Gastroesophageal sphincter (tissue), 4 donors: ENCODE measurements at places on chromosomes 7 and 10. TPM values are rescaled to one million over a fixed set of nuclear protein-coding genes. Genes with fewer than 3 reads are reported as not detected.

Gene DDC
- not detected for total RNA-seq

- ATAC-seq: no peak
Observed at GRCh38 chr10:72899545-72899944, 6.0 kb downstream of the OIT3 start.

- no peak for ATAC-seq
Observed at GRCh38 chr7:8881916-8882315, 448.5 kb downstream of the NXPH1 start.

DNA sequence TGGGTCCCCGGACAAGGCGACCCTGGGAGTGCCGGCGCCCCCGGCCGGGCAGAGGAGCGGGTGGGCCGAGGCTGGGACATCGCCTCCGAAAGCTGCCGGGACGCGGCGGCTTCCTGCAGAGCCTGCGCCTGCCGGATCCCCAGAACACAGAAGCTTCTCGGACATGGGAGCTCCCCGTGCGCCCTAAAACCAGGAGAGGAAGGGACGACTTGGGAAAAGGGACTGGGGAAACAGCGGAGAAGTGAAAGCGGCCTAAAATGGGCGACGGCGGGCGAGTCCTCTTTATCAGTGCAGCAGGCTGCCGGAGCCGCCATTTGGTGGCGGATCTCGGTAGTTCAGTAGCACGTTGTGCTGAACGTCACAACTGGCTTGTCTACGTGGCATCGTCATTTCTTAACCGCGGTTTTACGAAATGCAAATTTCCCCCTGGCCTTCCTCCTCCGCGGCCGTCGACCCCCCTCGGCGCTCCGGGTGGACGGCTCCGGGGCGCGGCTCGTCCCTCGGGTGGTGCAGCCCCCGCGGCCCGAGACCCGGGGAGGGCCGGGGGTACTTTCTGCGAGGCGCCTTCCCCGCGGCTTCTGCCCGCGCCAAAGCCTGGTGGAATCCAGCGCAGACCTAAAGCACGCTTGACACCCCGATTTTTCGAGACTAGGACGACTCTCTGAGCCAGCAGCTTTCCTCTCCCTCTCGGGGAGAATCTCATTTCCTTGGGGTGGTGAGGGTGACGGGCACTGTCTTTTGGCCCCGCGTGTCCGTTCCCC, 9.9 kb upstream of the SPAG6 start:
- ATAC-seq: peak; percentile 61

- no peak for ATAC-seq
Observed at GRCh38 chr10:124279298-124279697, 139.4 kb downstream of the OAT start.

- no peak for ATAC-seq
Observed at GRCh38 chr10:85433248-85433647, 933.3 kb downstream of the GRID1 start.

DNA sequence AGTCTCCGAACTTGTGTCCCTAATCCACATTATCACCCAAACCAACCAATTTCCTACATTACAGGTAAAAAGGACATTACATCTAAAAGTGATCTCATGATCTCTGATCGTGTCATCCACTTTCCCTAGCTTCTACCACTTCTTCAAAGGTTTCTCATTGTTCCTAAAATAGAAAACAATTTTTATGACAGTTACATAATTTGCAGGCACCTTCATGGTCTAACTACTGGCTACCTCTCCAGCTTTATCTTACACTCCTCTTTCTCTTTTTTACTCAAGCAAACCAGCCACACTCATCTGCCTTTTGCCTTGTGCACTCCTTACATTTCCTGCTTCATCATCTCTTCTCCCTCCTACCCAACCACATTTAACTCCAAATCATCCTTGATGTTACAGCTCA, 886.7 kb upstream of the SORCS1 start:
- ATAC-seq: no peak
